ENCODE measurements at places on chromosomes 7 and 10.

DNA sequence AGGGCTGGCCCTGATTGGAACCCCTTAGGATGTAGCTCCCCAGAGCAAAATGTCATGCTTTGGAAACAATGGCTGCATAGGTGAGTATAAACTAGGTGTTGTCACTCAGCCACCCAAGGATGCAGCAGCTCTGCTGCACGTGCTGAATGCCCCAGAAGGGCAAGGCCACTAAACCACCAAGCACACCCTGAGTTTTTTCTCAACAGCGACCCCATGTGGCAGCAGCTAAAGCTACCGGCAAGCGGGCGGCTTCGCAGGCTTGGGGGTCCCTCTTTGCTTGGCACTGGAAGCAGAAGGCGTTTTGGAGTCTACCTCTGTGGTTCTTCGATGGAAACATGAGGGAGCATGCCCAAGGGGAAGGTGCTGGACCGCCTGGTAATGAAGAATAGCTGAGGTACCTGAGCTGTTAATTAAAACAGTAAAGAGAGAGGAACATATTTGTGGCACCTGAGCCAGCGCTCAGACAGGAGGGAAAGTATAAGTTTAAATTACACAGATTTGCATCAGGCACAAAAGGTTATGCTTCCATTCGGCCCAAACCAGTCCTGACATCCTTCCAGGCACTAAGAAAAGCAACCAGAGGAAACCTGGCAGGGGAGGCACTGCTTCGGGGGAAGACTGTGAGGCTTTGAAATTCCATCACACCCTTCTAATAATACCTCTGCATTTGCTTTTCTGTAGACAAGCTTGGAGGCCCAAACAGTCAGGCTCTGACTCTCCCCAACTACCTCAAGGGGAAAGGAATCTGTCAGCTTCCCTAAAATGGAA, 152.1 kb downstream of the GFRA1 start:
- no peak for DNase-seq

GRCh38 chr7:142478479-142479220, 220.8 kb upstream of the PRSS58 start:
- peak; percentile 58 for DNase-seq

- DNase-seq = no peak
Observed at GRCh38 chr10:48792687-48793096, 108.0 kb downstream of the WDFY4 start.

DNA sequence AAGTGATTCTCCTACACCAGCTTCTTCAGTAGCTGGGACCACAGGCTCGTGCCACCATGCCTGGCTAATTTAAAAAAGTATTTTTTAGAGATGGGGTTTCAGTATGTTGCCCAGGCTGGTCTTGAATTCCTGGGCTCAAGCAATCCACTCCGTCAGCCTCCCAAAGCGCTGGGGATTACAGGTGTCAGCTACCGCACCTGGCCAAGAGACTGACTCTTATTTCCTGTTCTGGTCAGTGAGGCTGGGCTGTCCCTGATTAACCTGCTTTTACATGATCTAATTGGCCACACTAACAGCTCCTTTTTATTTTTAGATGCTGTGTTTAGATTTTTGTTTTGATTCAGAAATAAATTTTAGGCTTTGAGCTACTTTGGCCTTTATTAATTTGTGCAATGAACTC, 203.9 kb downstream of the NXPH1 start:
- DNase-seq = no peak

DNA sequence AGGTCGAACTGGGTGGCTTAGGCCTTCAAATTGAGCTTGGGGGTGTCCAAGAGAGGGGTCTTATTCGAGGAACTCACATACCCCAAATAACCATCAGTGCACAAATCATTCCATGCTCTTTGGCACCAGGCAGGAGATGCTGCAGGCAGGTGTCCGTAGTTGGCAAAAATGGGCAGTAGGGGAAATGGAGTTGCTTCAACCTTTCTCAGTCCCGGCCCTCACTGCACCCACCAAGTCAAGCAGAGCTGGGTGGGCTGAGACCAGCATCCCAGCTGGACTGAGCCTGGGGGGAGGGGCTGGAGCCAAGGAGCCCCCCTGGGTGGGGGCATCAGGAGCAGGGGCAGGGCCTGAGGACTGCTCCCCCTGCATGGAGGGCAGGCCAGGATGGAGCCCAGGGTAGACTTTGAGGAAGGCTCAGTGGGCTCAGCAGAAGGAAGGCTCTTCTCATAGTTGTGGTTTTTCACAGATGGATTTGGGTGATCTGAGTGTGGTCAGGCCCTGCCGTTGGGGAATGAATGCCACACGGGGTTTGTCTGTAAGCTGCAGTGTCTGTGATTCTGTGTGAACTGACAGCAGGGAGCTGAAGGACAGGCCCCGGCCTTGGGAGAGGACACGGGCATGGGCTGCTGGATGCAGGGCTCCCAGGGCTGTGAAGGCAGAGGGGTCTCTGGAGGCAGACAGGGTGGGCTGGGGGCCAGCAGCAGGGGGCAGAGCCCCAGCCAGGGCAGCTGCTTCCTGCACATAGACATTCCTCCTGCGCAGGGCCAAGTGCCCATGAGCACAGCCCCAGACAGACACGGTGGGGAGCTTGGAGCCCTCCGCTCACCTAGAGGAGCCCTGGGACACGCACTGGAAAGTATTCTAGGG, 144.5 kb downstream of the ADCY1 start:
- DNase-seq = no peak

- DNase-seq = peak; percentile 46
Observed at GRCh38 chr10:126247446-126247975, 140.8 kb downstream of the ADAM12 start.

GRCh38 chr7:70171369-70171920, 573.2 kb downstream of the AUTS2 start:
- no peak for DNase-seq

GRCh38 chr10:108850138-108850854, 1073.0 kb downstream of the XPNPEP1 start:
- DNase-seq = no peak

GRCh38 chr10:131144711-131145375, 166.7 kb downstream of the TCERG1L start:
- DNase-seq = no peak

- no peak for DNase-seq
Observed at GRCh38 chr10:71562904-71563303, 156.7 kb downstream of the C10orf105 start.

DNA sequence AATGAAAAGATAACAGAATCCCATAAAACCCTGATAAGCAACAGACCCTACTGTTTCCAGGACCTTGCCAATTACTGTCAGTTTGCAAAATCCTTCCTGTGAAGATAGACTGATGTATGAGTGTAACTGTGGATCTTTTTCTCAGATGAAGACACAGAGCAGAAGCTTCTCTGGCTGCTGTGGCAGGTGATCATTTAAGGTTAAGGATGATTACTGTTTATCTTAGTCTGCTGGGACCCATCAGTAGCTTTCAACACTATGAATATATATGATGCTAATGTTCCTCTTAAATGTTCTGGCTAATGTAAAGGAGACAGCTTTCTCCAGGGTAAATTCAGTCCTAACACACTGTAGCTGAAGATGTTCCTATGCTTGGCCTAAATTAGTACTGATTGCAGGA, 56.0 kb upstream of the CTTNBP2 start:
- no peak for DNase-seq

DNA sequence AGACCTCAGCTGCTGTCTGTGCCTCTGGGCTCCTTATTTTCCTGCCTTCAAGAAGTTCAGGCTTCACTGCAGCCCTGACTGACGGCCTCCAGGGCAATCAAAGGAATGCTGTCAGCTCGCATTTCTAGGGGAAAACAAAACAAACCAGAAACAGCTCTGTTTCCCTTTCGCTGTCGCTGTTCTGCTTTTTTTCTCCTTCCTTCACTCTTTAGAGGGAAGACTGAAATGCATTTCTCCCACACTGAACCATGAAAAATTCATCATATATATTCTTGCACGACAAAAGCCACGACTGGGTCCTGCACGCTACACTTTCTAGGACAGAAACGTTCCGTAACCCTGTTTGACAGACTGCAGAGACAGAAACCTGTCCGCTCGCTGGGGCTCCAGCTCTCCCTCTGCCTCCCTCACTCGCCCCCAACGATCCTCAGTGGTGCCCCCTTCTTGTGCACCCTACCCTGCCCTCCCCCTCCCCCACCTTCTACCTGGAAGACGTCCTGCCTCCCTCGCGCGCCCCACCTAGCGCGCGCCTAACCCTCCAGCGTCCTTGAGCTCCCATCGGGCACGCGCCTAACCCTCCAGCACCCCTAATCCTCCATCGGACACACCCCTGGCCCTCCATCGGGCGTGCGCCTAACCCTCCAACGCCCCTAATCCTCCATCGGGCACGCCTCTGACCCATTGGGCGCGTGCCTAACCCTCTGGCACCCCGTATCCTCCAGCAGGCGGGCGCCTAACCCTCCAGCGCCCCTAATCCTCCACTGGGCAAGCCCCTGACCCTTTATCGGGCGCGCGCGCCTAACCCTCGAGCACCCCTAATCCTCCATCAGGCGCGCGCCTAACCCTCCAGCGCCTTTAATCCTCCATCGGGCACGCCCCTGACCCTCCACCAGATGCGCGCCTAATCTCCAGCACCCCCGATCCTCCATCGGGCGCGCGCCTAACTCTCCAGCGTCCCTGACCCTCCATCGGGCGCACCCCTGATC, 37.1 kb downstream of the SVOPL start:
- no peak for DNase-seq

GRCh38 chr10:24343686-24344085, 134.7 kb downstream of the KIAA1217 start:
- no peak for DNase-seq

DNA sequence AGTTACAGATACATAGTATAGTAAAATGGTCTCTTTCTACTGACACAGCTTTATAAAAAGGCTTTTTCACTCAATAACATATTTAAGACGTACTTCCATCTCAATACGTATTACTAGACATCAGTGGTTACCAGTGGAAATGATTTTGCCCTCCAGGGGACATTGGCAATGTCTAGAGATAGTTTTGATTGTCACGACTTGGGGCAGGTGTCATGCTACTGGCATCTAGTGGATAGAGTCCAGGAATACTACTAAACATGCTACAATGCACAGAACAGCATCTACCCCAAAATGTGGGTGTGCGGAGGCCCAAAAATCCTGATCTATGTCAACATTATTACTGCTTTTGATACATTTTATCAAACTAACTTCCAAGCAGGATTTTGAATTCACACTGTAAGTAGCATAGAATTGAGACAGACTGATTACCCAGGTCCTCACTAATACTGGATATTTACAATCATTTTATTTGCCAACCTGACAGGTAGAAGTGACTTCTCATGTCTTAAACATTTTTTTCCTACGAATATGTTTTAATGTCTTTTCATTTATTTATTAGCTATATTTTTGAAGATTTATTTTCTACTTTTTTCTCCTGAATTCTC, 53.8 kb downstream of the HGF start:
- DNase-seq = peak; percentile 28

GRCh38 chr7:14270099-14270498, 280.6 kb upstream of the ETV1 start:
- no peak for DNase-seq

DNA sequence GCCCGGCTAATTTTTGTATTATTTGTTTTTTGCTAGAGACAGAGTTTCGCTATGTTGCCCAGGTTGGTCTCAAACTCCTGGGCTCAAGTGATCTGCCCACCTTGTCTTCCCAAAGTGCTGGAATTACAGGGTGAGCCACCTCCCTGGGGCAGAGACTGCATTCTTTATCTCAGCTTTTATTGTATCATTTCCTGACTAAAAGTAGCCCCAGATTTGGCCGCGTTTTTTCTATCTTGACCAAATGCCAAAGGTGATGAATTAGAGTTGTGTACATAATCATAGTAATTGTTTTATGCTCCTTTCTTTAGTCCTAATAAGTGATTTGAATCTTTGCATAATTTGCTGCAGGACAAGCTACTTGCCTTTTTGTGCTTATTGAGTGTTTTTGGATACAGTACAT, 3.1 kb upstream of the SMNDC1 start:
- no peak for DNase-seq

DNA sequence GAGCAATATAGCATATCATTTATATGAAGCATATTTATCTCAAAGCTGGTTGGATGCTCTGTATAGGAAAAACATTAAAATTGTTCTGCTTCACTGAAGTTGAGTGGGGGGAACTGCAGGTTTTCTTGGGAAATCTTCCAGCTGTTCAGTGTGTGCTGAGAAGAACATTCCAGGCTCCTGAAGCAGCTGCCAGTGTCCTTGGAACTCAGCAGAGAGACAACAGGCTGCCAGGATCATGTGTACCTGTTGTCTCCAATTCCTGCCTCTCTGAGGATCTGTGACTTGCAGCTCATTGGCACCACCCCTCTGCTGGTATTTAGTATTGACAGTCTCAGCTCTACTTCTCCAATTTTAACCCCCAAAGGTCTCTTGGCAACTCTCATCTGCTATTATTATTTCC, 42.3 kb upstream of the PRKG1 start:
- no peak for DNase-seq

GRCh38 chr10:17286562-17287550, 58.8 kb downstream of the VIM start:
- DNase-seq = no peak

- DNase-seq = peak; percentile 60
Observed at GRCh38 chr7:27205325-27206280, 5.7 kb upstream of the HOXA13 start.

DNA sequence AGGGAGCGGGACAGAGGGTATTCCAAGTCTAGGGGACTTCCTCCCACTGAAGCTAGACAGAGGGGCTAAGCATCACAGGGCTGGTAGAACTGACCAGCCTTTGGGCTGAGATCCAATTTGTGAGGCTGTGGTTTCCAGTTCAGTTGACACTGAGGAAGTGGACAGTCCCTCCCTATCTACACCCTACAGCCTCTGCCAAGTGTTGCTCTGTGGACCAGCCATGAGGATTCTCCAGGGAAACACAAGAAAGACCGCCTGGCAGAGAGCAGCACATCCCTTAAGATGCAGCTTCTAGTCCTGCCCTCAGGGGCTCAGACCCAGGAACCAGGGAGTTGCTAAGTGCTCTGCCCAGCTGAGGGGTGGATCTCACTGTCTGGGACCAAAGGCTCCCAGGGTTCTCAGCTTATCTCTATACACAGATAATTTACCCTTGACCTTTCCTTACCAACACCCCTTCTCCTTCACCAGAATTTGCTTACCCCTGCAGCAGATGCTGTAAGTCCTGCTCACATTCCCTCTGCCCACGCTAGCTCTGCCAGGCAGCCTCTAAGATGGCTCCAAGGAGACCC, 252.0 kb downstream of the SKIDA1 start:
- DNase-seq = no peak

GRCh38 chr10:48452879-48453412, 146.5 kb downstream of the MAPK8 start:
- no peak for DNase-seq

GRCh38 chr7:137606061-137606674, 240.6 kb downstream of the DGKI start:
- peak; percentile 60 for DNase-seq

DNA sequence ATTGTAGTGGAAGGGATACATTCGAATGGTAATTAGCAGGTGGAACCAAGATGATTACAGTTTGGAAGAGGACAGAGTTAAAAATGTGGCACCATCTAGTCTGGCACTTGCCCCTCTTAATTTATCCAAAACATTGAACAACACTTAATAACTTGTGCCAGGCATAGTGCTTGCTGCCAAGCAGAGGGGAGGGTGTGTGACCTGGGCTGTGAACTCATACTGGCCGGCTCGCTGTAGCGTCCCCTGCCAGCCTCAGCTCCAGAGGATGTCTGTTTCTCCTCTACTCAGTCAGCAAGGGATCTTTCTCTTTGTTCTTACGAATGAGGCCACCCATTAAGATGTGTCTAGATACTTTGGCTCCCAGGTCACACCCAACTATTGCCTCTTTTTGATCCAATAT, 179.4 kb upstream of the INHBA start:
- no peak for DNase-seq

- DNase-seq = peak; percentile 39
Observed at GRCh38 chr7:37488163-37488764, 39.6 kb upstream of the ELMO1 start.

- peak; percentile 29 for DNase-seq
Observed at GRCh38 chr10:24952143-24952706, at the start of gene PRTFDC1. Gene PRTFDC1, minus strand, starts transcription at chr10:24952606. Its CDS starts 31 bp downstream, at chr10:24952575.

GRCh38 chr7:2100278-2101208, 132.2 kb downstream of the MAD1L1 start:
- no peak for DNase-seq
